ENCODE measurements at places on chromosomes 12 and 14. TPM values are rescaled to one million over a fixed set of nuclear protein-coding genes. Genes with fewer than 3 reads are reported as not detected.

PTPRB gene
- 0.97 TPM for total RNA-seq

CPNE6 gene
- not detected for total RNA-seq

TOMM20L gene
- not detected for total RNA-seq

DPY19L2 gene
- total RNA-seq, result 11.2 TPM

CNIH1 gene
- 31.9 TPM for total RNA-seq

OTUB2 gene
- 0.97 TPM for total RNA-seq

EFCAB11 gene
- total RNA-seq, result 5.2 TPM

IL23A gene
- total RNA-seq, result not detected

KLHDC1 gene
- 2.6 TPM for total RNA-seq

NRXN3 gene
- total RNA-seq, result 7.3 TPM

HOXC12 gene
- under 0.01 TPM for total RNA-seq

TMPRSS12 gene
- total RNA-seq, result not detected

PPP1R1A gene
- total RNA-seq, result not detected

MYO1H gene
- total RNA-seq, result not detected

RAB21 gene
- total RNA-seq, result 12.5 TPM

DEPDC4 gene
- 1.7 TPM for total RNA-seq

GALNT4 gene
- 15.5 TPM for total RNA-seq

ESRRB gene
- total RNA-seq, result not detected

HOXC13 gene
- total RNA-seq, result 0.32 TPM

KRT2 gene
- total RNA-seq, result not detected

GSG1 gene
- total RNA-seq, result 0.32 TPM

Data from fibroblast of villous mesenchyme (primary cell).